ENCODE measurements at places on chromosomes 4 and X.

- no peak for DNase-seq
Observed at GRCh38 chr4:25144870-25145481, 15.3 kb downstream of the SEPSECS start.

DNA sequence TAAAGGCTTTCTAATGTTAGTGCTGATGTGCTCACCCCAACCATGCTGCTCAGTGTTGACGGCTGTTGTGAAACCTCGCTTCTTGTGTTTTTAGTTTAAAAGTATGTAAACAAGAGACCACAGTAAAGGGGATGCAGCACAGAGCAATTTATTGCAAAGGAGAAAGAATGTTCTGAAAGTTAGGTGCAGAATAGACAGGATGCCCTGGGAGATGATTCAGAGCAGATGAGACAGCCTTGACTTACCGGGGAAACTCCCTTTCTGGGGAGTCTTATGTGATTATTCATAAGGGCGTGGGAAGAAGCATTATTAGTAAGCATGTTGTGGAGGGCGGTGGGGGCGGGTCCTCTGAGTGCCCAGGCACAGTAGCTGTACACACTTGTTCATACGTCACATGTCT lies 47.7 kb downstream of the EVC start:
- no peak for DNase-seq

DNA sequence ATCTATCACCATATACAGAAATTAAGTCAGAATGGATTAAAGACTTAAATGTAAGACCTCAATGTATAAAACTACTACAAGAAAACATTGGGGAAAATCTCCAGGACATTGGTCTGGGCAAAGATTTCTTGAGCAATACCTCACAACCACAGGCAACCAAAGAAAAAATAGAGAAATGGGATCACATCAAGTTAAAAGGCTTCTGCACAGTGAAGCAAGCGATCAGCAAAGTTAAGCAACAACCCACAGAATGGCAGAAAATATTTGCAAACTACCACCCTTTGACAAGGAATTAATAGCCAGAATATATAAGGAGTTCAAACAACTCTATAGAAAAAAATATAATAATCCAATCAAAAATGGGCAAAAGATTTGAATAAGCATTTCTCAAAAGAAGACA lies 236.9 kb upstream of the EMCN start:
- no peak for DNase-seq

DNA sequence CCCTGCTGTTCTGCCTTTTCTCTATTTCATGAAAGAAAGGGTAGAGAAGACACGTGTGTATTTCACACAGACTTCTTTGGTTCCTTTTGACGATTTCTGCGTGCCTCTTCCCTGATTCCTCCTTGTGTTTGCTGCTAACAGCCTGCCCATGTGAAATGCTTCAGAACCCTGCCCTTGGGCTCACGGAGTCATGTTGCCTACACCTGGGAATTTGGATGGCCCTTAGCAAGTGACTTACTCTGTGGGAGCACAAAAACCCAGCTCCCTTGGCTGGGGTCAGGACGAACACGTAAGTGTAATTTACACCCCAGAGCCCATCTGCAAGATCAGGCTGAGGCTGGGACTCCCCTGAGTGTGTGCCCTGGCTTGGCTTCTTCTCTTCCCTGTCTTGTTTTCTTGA lies 220.3 kb upstream of the BCOR start:
- DNase-seq, result no peak

DNA sequence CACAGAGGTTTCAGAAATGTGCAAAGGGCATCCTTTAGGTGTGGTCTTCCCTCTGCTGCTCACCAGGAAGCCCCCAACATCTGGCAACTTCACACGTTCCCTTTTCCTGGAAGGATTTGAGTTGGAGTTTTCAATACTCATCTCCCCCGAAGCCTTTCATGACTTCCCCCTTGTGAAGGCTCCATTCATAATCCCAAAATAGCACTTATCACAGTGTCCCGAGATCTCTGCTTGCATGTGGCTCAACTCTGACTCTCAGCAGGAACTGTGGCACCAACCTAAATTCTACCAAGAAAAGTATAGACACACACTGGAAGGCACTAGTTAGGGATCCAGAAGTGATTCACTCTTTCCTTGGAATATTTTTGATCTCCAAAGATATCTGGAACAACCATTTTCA lies 40.5 kb upstream of the ZNF827 start:
- no peak for DNase-seq

DNA sequence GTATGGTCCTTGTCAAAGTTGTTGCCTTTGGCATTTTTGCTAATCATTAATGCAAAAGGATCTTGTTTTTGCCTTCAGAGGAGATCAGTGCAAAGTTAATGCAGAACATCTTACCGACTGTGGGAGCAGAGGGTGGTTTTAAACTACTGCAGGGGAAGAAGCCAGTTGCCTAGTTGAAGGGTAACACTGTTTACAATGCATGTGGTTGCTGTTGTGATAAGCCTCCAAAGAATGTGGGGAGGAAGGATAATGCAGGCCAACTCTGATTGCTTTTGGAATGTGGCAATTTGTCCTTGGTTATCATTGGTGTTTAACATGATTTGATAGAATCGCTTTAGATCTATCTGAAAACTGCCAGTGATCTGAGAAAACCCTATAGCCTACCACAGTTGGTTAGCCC lies 204.3 kb upstream of the TLL1 start:
- DNase-seq, result no peak

GRCh38 chrX:106906361-106906760 lies 3.2 kb upstream of the RIPPLY1 start:
- DNase-seq, result no peak

GRCh38 chr4:101941816-101942358 lies 151.4 kb downstream of the BANK1 start:
- no peak for DNase-seq

- DNase-seq, result no peak
Observed at GRCh38 chr4:89928838-89929237, 34.2 kb downstream of the MMRN1 start.

DNA sequence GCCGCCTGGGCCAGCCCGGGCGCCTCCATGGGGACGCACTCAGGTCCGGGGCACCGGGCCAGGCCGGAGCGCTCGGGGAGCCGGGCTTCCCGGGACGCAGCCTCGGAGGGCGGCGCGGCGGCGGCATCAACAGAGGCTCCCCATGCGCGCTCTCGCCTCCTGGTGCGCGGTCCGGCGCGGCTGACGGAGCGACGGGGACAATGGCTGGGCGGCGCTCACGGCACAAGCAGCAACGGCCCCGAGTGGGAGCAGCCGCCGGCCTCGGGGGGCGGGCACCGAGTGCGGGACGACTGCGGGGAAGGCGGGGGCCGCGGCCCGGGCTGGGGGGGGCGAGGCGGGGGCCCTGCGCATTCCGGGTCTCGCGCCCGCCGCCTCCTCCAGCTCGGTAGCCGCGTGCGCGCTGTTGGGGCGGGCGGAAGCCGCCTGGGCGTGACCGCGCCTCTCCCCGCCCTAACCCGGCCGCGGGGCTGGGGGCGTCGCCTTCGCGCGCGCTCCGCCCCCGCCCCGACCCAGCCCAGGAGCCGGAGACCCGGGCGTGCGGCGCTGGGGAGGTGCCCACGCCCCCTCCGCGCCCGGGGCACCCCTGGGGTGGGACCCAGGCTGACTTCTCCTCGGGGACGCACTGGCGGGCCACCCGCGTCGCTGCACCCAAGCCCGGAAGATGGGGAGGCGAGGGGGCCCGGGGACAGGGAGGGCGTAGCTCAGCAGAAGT lies at the start of gene PRKX:
Gene PRKX (minus strand): TSS at position 425 of the 712 bp plus-strand sequence. CDS start 396 bp downstream, at position 29.
- DNase-seq, result peak; percentile 75

- no peak for DNase-seq
Observed at GRCh38 chr4:3651267-3651845, 114.8 kb upstream of the ADRA2C start.

GRCh38 chr4:67550857-67551256 lies 5.6 kb upstream of the CENPC start:
- DNase-seq, result no peak

DNA sequence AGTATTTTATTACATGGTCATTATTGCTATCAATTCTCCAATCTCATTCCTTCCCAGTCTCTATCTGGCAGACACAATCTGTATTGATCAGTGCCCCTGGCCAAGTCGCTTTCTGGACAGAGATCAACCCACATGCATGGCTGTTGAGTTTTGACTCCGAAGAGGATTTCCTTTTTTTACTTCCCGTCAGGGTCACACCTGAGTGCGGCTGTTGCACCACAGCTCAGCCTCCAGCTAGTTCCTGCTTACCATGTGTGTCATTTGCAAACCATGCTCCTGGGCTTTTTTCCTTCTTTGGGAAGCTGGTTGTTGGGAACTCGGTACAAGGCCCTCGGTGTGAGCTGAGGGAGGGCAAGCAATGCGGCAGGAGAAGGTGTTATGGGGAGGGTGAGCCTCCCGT lies 11.7 kb downstream of the MAGED2 start:
- no peak for DNase-seq

DNA sequence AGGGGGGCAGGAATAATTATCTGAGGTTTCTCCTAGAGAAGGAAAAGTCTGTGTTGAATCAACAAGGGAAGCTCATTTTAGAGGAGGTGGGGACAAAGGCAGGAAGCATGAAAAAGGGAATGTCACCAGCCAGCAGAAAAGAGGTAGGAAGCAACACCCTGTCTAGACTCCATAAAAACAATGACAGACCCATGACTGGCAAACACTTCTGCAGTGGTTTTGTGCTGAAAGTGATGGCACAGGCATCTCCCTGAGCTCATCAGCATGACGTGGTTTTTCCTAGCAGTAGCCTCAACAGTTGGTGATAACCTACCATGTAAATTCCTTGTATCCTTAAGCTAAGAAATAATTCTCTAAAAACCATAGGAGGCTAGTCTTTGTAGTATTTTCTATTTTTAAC lies 110.7 kb upstream of the GALNT7 start:
- DNase-seq, result no peak

Data from activated naive CD4-positive, alpha-beta T cell treated with anti-CD3 and anti-CD28 coated beads, Interleukin-2, amount 10 ng/mL, durations not matched to agents 7 days and 5 days (primary cell).